Epithelial cell of proximal tubule (primary cell): ENCODE measurements at places on chromosomes 5 and 9. TPM values are rescaled to one million over a fixed set of nuclear protein-coding genes. Genes with fewer than 3 reads are reported as not detected.
A peak's percentile ranks its signal among the peaks of the same experiment; 100 is the strongest.

DNA sequence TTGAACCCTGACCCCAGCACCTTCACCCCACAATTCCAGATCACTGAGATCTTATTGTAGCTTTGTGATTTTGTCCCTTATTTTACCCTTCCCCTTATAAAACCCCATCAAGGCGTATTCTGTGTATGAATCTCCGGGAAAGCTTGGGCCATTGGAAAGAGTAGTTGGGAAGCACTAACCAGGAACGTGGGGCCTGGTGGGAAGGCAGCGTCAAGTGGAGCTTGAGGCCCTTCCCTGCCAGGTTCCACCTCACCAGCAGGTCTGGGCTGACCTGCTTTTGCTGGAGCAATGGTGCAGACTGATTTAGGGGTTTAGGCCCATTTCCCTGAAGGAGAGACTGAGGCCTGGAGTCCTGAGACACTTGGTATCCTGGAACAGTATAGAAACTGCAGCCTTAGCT lies 9.3 kb downstream of the PHF2 start:
- DNase-seq = no peak

Gene CCL27
- not detected in 2 replicates for total RNA-seq

Gene FBXL7
- total RNA-seq = 4.7 and 5.6 TPM in 2 replicates

DNA sequence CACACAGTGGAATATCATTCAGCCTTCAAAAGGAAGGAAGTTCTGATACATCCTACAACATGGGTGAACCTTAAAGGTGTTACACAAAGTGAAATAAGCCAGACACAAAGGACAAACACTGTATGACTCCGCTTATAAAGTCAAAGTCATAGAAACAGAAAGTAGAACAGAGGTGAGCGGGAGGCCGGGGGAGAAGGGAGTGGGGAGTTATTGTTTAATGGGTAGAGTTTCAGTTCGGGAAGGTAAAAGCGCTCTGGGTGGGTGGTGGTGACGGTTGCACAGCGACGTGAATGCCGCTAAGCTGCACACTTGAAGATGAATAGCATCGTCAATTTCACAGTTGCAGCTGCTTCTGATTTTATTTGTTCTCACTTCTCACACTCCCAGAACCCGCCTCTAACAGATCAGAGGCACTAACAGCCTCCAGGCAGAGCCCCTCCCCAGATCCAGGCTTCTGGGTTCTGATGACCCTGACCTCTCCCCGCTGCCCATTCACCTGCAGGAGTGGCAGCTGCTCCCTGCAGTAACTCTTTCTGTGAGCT lies 34.1 kb downstream of the BNIP1 start:
- no peak for DNase-seq

DNA sequence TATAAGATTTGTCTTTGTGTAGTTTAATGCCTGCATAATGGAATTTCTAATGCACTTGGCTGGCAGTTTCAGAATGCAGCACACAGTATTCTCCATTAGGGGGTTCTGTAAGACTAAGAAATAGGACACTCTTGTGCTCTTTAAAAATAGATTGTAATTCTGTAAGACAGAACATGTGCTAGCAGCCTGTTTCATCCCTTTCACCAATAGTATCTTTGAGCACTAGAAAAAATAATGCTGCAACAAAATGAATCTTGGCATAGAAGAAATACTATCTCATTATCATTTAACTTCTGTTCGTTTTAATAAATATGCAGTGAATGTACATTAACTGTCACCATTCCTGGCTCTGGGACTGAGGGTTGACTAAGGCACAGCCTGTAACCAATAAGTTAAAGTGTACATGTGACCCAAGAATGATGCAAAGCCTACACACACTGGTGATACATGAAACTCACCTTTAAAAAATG lies 23.8 kb upstream of the ZNF622 start:
- DNase-seq = no peak

DNA sequence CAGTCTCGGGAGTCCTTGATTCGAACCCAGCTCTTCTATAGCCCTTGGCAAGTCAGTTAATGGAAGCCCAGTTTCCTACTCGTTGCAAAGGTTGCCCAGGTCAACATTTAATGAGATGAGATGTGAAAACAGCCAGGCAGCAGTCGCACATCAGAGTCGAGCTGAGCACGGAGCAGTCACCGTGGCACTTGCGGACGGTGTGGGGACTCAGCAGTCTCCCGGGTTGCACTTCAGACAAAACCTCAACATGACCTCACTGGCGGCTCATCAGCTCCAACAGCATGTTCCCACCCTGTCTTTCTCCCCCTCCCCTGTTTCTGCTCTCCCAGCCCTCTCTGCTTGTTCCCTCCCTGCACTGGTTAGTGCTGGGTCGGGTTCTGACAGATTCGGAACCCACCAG lies 35.8 kb downstream of the UBE2QL1 start:
- no peak for DNase-seq

GRCh38 chr9:9913276-9913832 lies 699.4 kb downstream of the PTPRD start:
- DNase-seq = peak; percentile 32

Gene CKMT2
- total RNA-seq = not detected in 2 replicates

Gene PRSS3
- total RNA-seq = 2.7 and 5.7 TPM in 2 replicates

DNA sequence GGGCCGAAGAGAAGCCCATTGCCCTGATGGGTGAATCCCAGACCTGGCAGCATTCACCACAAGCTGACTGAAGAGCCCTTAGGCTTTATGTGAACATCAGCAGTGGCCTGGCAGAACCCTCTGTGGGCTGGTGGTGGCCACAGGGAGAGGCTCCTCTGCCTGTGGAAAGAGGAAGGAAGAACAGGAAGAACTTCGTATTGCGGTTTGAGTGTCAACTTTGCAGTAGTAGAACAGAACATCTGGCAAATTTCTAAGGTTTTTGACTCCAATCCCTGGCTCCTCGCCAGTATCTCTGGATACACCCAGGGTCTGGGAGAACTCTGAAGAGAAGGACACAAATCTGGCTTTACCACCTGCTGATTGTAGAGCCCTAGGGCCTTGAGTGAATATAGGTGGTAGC lies 356.4 kb upstream of the GRAMD2B start:
- no peak for DNase-seq

Gene PCDHGA8
- total RNA-seq = 0.14 and 1.0 TPM in 2 replicates

DNA sequence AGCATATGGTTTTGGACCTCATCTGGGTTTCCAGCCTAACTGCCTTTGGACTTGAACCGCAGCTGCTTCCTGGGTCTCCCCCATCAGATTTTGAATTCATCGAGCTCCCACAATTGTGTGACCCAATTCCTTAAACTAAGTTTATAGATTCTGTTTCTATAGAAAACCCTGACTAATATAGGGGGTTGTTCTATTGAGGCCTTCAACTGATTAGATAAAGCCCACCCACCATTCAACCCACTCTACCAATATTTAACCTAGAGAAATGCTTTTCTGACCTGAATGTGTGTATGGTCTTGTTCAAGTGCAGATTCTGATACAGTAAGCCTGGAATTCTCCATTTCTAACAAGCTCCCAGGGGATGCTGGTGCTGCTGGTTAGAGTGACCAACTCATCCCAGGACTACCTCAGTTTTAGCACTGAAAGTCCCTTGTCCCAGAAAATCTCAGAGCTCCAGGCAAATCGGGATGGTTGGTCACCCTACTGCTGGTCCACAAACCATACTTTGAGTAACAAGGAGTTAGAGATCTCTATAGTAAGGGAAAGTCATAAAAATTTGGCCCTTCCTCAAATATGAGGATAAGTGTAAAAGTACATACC lies 31.7 kb upstream of the GNE start:
- DNase-seq = no peak

GRCh38 chr5:74244406-74244805 lies 396.1 kb downstream of the ENC1 start:
- no peak for DNase-seq
